Activated CD8-positive, alpha-beta T cell treated with anti-CD3 and anti-CD28 coated beads, Interleukin-2, amount 10 ng/mL, durations not matched to agents 7 days and 5 days (primary cell): ENCODE measurements at places on chromosomes 16 and 17. TPM values are rescaled to one million over a fixed set of nuclear protein-coding genes. Genes with fewer than 3 reads are reported as not detected.

Gene SMIM22
- total RNA-seq, result not detected

GRCh38 chr16:70416748-70417616, 21.9 kb downstream of the ST3GAL2 start:
- H3K27ac ChIP-seq, result no peak overlapping the region
- peaks cover 10% of the 10 kb centered on the region for H3K36me3 ChIP-seq
- H3K27me3 ChIP-seq, result no peaks in the 10 kb centered on the region
- H3K4me3 ChIP-seq, result no peak overlapping the region
- H3K4me1 ChIP-seq, result peaks cover 44% of the 10 kb centered on the region

DNA sequence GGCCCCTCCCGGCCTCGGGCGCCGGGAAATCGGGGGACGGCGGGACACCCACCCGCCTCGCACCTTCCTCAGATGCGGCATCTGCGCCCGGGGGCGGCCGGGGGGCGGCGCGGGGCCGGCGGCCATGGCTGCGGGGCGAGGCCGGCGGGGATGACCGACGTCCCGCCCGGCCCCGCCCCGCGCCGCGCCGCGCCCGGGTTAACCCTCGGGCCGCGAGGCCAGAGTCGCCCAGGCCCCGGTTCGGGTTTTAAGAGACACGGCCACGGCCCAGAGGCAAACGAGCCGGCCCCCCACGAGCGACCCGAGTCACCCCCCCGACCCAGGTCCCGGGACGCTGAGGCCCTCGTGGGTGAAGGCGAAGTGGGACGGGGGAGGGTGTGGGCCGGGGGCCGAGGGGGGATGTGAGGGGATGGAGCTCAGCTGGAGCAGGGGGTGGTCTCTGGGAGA, at the start of gene RGS11:
TSS of gene RGS11 (minus strand) at position 159 of the 447 bp plus-strand sequence. CDS start at position 126, 33 bp downstream.
- no peak within 1 kb of the TSS for H3K4me3 ChIP-seq
- DNase-seq, result no peak
- H3K27me3 ChIP-seq, result peaks cover 26% of the 10 kb centered on the region
- H3K36me3 ChIP-seq, result no peaks in the 10 kb centered on the region

GRCh38 chr16:10253409-10253808, 71.2 kb upstream of the GRIN2A start:
- peaks cover 5% of the 10 kb centered on the region for H3K27me3 ChIP-seq
- no peak overlapping the region for H3K4me3 ChIP-seq
- no peak for DNase-seq
- no peak overlapping the region for H3K27ac ChIP-seq
- no peaks in the 10 kb centered on the region for H3K36me3 ChIP-seq

Gene UNC13D
- total RNA-seq, result 249 TPM

Gene KREMEN2
- 0.18 TPM for total RNA-seq

- H3K36me3 ChIP-seq, result no peaks in the 10 kb centered on the region
- H3K4me3 ChIP-seq, result no peak overlapping the region
- no peak for DNase-seq
- no peak overlapping the region for H3K27ac ChIP-seq
Observed at GRCh38 chr16:51416926-51417325, 265.9 kb upstream of the SALL1 start.

- DNase-seq, result no peak
- peak overlapping the region; percentile 49 for H3K27ac ChIP-seq
- H3K4me3 ChIP-seq, result no peak overlapping the region
- no peaks in the 10 kb centered on the region for H3K4me1 ChIP-seq
- peaks cover 42% of the 10 kb centered on the region for H3K36me3 ChIP-seq
- no peaks in the 10 kb centered on the region for H3K27me3 ChIP-seq
Observed at GRCh38 chr16:84985079-84986065, 26.0 kb downstream of the ZDHHC7 start.

DNA sequence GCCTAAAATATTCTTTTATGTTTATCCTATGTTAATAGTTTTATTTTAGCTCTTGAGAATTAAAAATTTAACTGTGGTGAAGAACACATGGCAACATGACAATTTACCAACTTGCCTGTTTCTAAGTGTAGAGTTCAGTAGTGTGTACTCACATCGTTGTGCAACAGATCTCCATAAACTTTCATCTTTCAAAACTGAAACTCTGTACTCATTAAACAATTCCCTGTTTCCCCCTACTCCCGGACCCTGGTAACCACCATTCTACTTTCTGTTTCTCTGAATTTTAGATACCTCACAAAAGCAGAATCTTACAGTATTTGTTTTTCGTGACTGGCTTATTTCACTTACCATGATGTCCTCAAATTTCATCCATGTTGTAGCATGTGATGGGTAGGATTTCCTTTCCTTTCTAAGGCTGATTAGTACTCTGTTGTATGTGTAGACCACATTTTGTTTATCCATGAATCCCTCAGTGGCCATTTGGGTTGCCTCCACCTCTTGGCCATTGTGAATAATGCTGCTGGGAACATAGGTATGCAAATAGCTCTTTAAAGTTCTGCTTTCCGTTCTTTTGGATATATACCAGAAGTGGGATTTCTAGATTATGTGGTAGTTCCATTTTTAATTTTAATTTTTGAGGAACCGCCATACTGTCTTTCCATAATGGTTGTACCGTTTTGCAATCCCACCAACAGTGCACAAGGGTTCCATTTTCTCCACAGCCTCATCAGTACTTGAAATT, 17.4 kb downstream of the IST1 start:
- no peak for DNase-seq
- no peak overlapping the region for H3K4me3 ChIP-seq
- H3K27me3 ChIP-seq, result no peaks in the 10 kb centered on the region
- peaks cover 28% of the 10 kb centered on the region for H3K4me1 ChIP-seq
- no peak overlapping the region for H3K27ac ChIP-seq

DNA sequence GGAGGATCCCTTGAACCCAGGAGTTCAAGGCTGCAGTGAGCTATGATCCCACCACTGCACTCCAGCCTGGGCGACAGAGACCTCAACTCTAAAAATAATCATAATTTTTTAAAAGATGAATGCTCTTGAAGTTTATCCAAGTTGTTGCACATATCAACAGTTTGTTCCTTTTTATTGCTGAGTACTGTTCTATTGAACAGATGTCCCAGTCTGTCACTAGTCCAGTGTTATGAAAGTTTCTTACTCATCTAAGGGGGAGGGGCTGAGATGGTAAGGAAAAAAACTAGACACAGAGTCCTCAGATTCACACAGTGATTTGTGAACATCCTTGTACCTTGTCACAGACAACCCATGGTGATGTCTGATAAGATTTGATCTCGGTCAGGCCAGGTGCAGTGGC, 3.9 kb downstream of the ACAP1 start:
- H3K4me1 ChIP-seq, result peaks cover 50% of the 10 kb centered on the region
- no peak for DNase-seq
- H3K4me3 ChIP-seq, result peak overlapping the region; percentile 1
- H3K36me3 ChIP-seq, result peaks cover 67% of the 10 kb centered on the region
- H3K27me3 ChIP-seq, result no peaks in the 10 kb centered on the region
